ENCODE measurements at places on chromosomes 5 and 9.

- DNase-seq: peak; percentile 54
Measured at GRCh38 chr5:97142521-97143254, at the start of gene LIX1. Gene LIX1 (minus strand): TSS chr5:97142611. CDS start chr5:97142576, 35 bp downstream.

DNA sequence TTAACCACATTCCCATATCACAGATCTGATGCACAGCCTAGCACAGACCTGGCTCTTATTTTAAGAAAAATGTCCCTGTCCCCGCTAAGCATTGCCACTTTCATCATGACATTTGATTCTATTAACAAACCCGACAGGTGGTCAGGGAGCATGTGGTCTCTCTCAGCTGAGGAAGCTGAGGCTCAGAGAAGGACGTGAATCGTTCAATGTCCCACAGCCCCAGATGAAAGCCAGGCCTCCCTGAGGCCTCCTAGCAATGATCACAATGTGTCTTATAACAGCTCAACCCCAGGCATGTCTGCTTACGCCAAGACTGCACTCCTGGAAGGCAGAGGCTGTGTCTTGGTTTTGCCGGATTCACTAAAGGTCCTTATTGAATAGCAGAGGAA is 10.4 kb upstream of the CRB2 start:
- no peak for DNase-seq

- no peak for DNase-seq
Measured at GRCh38 chr9:96462541-96462940, 12.6 kb downstream of the HABP4 start.

- peak; percentile 98 for DNase-seq
Measured at GRCh38 chr5:158382473-158382872, 523.5 kb upstream of the CLINT1 start.

GRCh38 chr5:45454114-45454513 is 242.1 kb downstream of the HCN1 start:
- peak; percentile 65 for DNase-seq

GRCh38 chr9:84781931-84782866 is 112.7 kb downstream of the NTRK2 start:
- peak; percentile 5 for DNase-seq

- DNase-seq: peak; percentile 81
Measured at GRCh38 chr9:63816751-63817621, 1468.0 kb downstream of the FOXD4L5 start.

All from iris pigment epithelial cell (primary cell).